ENCODE measurements at places on chromosomes 4 and X.

GRCh38 chrX:136065044-136065671 lies 79.9 kb downstream of the SLC9A6 start:
- peak; percentile 89 for ATAC-seq

DNA sequence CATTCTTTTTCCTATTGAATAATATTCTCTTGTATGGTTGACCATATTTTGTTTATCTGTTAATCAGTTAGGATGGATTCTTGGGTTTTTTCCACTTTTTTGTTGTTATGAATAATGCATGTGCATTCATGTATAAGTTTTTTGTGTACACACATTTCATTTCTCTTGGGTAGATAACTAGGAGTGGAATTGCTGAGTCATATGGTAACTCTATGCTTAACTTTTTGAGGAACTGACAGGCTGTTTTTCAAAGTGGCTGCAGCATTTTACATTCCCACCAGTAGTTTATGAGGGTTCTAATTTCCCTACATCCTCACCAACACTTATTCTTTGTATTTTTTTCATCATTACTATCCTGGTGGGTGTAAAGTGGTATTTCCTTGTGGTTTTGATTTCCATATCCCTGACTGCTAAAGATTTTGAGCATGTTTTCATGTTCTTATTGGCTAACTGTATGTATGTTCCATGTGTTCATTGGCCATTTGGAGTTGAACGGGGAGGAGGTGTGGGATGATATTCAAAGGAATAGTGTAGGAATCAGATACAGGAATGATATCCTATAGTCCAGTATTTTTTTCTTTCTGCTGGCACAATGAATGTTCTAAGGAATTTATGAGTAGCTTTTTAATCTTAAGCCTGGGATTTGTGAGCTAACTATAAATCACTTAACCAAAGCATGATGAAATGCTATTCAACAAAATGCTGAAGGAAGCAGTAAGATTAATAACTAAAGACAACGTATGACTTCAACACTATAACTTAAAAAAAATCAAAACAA lies 114.3 kb downstream of the AMELX start:
- ATAC-seq = no peak

DNA sequence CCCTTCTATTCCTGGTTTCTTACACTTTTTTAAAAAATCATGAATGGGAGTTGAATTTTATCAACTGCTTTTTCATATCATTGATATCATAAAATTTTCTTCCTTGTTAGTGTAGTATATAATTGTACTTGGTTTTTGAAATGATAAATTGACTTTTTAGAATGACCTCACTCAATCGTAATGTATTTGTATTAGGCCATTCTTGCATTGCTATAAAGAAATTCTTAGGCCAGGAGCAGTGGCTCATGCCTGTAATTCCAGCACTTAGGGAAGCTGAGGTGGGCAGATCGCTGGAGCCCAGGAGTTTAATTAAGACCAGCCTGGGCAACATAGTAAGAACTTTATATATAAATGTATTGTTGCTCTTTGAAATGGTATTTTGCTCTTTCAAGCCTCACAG lies 6.3 kb downstream of the EXOC1 start:
- no peak for ATAC-seq

DNA sequence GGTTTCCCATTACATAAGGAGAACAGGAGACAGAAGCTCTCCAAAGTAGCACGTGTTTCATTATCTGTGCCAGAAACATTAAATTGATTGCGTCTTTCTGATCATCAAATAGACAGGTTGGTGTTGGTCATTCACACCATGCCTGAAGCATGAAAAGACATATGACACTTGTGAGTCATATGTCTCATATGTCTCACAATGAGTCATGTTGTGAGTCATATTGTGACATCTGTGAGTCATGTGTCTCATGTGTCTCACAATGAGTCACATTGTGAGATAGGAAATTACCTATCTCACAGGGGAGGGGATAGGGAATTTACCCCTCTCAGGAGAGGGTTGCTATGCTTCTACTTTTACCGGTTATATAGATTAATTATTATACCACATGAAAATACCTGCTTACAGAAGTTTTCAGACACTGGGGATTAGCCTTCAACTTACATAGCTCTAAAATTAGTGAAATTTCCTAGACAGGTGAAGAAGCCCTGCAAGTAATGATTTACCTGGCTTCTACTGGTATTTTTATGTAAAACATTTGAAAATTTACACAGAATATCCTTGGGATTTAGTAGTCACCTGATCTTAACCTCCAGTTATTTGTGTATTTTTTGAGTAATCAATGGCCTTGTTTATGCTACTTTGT lies 80.8 kb downstream of the NPFFR2 start:
- peak; percentile 91 for ATAC-seq

DNA sequence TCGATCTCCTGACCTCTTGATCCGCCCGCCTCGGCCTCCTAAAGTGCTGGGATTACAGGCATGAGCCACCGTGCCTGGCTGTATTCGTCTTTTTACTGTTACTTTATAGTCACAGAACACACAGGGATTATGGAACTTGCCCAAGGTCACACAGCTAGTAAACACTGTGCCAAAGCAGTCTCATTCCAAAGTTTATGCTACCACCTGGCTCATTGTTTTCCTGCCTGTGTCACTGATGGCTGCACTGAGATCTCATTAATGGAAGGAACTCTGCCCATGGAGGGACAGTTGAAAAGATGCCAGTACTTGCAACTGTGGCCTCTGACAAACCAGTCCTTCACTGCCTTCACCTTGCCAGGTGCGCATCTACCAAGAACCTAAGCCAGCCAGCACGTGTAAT lies 517.7 kb downstream of the BCOR start:
- ATAC-seq = no peak

GRCh38 chr4:64271601-64272081 lies 137.6 kb downstream of the TECRL start:
- peak; percentile 73 for ATAC-seq

- no peak for ATAC-seq
These were observed 47.9 kb upstream of the GRPEL1 start for GRCh38 chr4:7115557-7116340.

GRCh38 chr4:107825072-107825824 lies 516 bp downstream of the SGMS2 start:
- peak; percentile 75 for ATAC-seq

DNA sequence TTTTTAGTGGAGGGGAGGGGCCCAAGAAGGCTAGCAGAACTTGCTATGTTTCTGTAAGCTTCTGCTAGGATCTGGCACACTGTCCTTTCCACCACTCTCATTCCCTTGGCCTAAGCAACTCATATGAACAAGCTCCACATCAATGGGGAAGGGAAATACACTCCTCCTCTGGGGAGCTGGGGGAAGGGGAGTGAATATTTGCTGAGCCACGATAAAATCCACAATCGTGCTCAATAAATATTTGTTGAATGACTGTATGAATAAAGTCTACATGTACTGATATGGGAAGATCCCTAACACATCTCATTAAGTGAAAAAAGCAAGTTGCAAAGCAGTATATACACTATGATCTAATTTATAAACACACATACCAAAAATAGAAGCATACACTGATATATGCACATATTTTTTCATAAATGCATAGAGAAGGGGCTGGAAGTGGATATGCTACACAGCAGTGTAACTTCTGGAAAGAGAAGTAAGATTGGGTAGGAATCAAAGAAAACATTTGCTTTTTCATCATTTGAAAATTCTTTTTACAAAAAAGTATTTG lies 95.8 kb upstream of the EFHC2 start:
- ATAC-seq = no peak

DNA sequence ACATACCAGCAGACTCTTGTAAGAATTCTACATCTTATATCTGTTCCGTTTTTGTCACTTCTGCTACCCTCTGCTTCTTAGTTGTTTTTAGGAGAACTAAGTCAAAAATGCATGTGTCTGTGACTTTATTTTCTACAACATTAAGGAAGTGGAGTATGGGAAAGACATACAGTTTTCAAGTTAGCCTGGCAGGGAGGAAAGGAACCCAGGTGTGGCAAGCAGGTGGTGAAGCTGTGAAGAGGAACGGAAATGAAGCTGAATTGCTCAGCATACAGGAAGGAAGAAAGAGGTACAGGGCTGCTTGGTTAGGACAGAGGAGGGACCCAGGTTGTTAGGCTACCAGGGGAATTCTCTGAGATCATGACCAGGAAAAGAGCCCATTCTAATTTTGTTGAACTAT lies 9.4 kb downstream of the GPRIN3 start:
- ATAC-seq = no peak

- ATAC-seq = no peak
These were observed 497.3 kb upstream of the FRG1 start for GRCh38 chr4:189443341-189443740.

- no peak for ATAC-seq
These were observed 33.7 kb upstream of the WDR17 start for GRCh38 chr4:176031922-176032321.

Measured in motor neuron (in vitro differentiated cells).